Stimulated activated CD4-positive, alpha-beta T cell treated with anti-CD3 and anti-CD28 coated beads, Interleukin-15, amount 100 ng/mL, for 1 hour (primary cell): ENCODE measurements at places on chromosomes 13 and 19.

- no peak for DNase-seq
Measured at GRCh38 chr19:6098574-6098973, 11.7 kb downstream of the RFX2 start.

- DNase-seq: no peak
Measured at GRCh38 chr19:17908244-17908643, 24.6 kb upstream of the CCDC124 start.

- no peak for DNase-seq
Measured at GRCh38 chr19:43532571-43532961, 422 bp upstream of the ZNF575 start.

GRCh38 chr13:50282016-50282415 lies 266.8 kb downstream of the KCNRG start:
- no peak for DNase-seq

- DNase-seq: peak; percentile 9
Measured at GRCh38 chr13:26502826-26503225, 54.7 kb upstream of the WASF3 start.

- DNase-seq: no peak
Measured at GRCh38 chr13:46142776-46143175, 37.9 kb upstream of the CPB2 start.

DNA sequence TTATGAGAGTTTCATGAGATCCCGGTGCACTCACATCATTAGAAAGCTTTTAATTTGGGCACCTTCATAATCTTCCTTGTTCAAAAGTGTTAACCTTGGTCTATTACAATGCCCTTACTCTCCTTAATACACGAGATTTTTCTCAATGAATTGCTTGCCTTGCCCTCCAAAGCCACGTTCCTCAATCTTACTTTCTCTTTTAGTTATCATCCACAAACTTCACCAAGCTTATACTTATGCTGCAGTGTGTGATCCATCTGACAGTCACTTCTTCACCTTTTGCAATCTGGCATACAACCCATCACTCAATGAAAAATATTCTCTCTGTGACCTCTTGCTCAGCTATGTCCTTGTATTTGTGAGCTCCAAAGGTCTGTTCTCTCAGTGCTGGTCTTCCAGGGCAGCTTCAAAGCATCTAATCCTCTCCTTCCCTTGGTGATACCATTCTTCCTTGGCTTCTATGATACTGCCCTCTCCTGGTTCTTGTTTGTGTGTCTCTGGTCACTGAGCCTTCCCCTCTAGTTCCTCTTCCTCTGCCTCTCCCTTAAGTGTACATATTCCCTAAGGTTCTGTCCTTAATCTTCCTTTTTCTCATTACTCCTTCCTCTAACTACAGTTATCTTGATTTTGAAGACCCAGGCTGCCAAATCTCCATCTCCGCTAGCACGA lies 202.2 kb upstream of the STARD13 start:
- no peak for DNase-seq

GRCh38 chr19:39727070-39727800 lies 10.6 kb downstream of the CLC start:
- no peak for DNase-seq

GRCh38 chr13:30526612-30527495 lies 61.1 kb upstream of the HMGB1 start:
- DNase-seq: no peak

DNA sequence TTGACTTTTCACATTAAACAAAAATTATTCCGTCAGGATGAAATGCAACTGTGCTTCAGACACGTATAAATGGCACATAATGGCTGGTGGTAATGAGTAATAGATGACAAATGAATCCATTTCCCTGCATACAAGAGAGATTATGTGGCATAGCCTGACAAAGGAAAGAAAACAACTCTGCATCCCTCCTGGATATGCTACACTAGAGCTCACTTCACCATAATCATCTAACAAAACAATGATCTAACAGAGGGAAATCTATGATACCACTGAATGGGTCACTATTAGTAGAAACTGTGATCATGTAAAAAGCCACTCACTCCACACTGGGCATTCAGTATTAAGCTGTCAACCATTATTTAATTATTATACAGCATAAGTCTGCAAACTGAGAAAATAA lies 1498.4 kb downstream of the EFNB2 start:
- DNase-seq: no peak

DNA sequence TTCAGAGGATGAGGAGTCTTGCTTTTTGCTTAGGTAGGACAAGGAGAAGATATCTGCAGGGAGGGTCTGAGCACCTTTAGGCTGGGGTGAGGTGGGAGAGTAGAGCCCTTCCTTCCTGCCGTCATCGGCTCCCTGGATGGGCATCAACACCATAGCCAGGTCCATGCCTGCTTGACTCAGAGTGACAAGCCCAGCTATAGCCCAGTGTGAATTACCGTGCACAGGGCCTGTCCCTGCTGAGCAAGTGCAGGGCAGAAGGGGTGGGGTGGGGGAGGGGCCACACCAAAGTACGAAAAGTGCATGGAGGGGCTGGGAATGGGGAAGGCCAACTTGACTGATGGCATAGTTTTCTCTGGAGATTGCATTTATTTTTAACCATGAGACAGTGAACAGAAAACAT lies 30.3 kb upstream of the RNF113B start:
- no peak for DNase-seq

GRCh38 chr19:15042826-15043225 lies 6.5 kb upstream of the CASP14 start:
- no peak for DNase-seq

DNA sequence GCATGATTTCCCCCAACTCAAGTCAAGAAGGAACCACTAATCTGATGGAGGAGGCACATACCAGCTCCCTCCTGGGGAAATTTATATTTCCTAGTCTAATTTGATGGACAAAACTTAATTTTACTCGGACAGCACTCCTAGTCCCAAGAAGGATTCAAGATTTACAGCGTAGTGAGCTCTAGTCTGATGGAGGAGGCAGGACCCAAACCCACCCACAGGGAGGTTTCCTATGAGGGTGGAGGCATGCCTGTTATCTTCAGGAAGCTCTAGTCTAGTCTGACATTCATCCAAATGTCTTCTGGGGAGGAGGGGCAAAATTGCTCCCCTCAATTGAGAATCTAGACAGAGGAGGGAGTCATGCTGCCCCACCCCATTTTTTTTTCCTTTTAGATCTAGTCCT lies 10.4 kb upstream of the BCL3 start:
- no peak for DNase-seq

GRCh38 chr19:53076984-53077383 lies 26.2 kb downstream of the ZNF160 start:
- no peak for DNase-seq

- DNase-seq: no peak
Measured at GRCh38 chr13:41008349-41008980, 10.7 kb downstream of the ELF1 start.

GRCh38 chr19:23788411-23788810 lies 29.7 kb upstream of the ZNF681 start:
- no peak for DNase-seq

DNA sequence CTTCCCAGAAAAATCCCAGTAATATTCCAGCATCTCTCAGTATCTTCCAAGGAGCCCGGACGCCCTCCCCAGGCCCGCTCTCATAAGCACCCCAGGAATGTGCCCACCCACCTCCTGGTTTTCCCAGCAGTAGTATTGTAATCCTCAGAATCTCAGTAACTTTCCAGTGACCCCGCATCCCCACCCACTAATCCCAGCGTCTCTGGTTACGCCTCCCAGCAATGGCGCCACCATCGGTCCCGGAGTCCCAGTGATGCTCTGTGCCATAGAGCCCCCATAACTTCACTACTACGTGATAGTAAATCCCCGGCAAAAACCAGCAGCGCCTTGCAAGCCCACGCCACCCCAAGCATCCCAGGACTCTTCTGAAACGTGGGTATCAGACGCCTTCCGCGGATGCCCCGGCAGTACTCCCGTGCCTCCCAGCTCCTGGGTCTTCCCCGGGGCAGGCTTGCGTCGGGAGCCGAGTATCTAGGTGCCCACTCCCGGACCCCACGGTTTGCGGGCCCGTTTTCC lies 928 bp upstream of the PNPLA6 start:
- DNase-seq: no peak

DNA sequence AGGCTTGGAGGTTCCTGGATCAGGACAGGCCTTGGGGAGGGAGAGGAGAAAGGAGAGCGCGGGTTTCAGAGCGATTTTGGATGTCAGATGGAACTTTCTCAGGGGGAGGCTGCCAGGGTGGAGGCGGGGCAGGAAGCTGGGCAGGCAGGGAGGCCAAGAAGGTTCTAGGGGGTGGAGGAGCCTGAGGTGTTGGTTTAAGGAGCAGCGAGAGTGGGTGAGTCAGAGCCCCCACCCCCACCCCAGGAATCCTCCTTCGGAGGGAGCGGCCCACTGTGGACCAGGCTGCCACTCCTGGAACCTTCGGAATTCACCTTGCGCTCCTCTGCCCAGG lies 15.9 kb upstream of the NOP53 start:
- no peak for DNase-seq

DNA sequence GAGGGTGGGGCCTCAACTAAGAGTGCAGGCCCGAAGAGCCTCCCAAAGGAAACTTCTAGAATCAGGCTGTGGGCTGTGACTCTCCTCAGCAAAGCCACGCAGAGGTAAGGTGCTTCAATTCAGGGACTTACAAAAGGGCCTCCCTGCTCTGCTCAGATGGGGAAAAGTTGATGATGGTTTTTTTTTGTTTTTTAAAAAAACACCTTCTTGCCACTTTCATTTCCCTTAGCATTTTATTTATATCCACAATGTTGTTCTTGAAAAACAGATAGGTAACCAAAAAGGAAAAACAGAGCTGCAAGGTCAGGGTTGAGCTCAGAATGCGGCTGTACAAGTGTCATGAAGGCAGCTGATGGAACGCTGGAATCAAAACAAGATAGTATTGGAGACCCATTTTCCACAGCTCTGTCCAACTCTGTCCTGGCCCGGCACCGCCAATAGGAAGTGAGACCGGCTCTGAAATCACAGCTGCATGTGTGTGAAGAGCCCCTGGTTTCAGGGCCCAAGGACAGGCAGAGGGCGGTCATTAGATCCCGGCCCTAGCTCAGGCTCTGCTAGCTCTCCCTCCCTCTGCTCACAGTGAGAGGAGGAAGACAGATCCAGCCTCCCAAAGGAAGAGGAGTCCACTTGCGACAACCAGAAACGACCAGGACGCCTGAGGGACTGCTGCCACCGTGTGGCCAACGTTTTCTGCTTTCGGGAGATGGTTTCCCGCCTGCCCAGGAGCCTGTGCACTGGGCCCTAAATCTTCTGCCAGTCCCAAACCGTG lies 58.3 kb downstream of the KLF2 start:
- DNase-seq: peak; percentile 67

- no peak for DNase-seq
Measured at GRCh38 chr19:288911-289310, 2.3 kb downstream of the PLPP2 start.

DNA sequence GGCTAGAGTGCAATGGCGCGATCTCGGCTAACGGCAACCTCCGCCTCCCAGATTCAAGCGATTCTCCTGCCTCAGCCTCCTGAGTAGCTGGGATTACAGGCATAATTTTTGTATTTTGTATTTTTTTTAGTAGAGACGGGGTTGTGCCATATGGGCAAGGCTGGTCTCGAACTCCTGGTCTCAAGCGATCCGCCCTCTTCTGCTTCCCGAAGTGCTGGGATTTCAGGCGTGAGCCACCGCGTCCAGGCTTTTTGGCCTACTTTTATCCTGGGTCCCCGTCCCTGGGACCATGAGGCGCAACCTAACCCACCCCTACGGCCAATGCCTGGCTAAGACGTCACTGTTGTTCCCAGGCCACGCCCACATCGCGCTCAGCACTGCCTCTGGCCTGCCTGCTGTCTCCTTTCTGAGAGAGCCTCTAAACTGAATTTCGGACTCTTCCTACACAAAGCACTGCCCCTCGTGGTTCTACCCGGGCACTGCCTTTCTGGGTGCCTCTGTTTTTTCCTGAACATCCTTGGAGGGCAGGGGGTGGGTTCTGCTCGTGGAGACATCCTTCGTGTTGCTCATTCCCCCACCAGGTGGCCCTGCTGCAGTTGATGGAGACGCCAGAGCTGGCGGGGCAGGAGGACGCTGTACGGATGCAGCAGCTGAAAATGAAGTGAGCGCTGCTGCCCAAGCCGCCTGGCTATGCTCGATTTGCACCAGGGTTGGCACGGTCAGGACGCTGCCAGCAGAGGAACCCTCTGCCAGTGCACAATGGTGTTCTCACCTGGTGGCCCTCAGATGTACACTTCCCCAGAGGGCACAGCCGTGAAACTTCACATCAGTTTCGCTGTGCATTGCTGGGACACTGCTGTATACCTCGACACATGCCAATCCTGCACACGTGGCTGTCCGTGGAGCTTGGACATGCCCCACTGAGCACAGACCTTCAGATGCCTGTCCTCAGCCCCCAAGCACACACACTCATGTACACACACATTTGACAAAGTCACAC lies 2.0 kb downstream of the REX1BD start:
- DNase-seq: no peak

GRCh38 chr19:13051557-13052165 lies 51.0 kb downstream of the LYL1 start:
- DNase-seq: no peak

DNA sequence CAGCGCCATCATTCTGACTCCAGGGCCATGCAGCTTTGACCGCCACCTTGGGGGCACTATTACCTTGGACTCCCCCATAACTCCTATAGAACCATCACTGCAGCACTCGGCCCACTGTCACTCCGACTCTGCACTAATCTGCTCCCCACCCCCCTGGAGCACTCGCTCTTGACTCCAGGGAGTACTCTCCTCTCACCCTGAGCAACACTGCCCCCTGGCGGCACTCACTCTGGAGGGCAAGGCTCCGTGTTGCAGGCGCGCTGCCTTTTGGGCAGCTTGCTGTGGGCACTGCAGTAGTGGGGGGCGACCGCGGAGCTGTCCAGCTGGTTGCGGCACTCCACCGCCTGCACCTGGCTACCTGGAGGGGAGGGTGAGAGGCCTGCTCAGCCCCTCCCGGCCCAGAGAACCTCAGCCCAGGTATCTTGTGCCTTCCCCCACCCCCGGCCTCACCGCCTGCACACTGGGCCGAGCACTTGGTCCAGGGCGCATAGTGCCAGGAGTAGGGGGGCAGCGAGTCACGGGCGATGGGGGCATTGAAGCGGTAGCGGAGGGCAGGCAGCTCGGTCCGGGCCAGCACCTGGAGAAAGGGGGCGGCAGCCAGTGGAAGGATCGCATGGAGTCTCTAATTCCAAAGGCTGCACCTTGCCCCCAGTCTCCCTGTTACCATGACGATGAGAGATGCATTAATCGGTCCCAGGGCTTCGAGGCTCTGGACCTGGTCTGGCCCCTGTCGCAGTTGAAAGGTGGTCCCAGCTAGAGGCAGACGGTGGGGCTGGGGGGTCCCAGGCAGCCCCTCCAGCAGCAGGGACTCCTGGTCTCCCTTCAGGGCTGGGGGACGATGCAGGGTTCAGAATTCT lies 8.9 kb upstream of the MYO1F start:
- DNase-seq: no peak

GRCh38 chr13:102679449-102680132 lies 15.3 kb downstream of the METTL21C start:
- DNase-seq: no peak

- no peak for DNase-seq
Measured at GRCh38 chr13:111667757-111668156, 347.3 kb downstream of the TEX29 start.

DNA sequence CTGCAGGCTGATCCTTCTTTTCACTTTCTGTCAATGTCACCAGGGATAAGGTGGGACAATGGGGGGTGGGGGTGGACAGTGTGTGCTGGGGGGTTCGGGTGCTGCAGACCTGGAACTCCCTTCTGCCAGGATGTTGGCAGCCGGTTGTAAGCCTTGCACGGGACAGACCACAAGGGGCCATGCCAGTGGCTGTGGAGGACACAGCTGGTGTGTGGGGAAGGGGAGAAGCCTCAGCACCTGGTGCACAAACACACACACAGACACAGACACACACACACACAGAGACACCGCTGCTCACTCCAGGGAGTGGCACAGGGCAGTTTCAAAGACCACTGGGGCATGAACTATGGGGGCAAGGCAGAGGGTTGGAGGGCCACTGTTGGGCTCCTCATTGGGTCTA lies 3.6 kb downstream of the F2RL3 start:
- no peak for DNase-seq
